ENCODE measurements at places on chromosomes 2 and 18.

DNA sequence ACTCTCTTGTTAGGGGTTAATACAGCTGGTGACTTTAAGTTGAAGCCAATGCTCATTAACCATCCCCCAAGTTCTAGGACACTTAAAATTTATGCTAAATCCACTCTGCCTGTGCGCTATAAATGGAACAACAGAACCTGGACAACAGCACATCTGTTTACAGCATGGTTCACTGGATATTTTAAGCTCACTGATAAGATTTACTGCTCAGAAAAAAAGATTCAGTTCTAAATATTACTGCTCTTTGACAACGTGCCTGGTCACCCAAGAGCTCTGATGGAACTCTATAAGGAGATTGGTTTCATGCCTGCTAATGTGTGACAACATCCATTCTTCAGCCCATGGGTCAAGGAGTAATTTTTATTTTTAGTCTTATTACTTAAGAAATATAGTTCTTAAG, 27.5 kb downstream of the RNF103 start:
- no peak for DNase-seq

- DNase-seq = peak; percentile 25
Observed at GRCh38 chr2:11499081-11499743, 33.3 kb upstream of the E2F6 start.

DNA sequence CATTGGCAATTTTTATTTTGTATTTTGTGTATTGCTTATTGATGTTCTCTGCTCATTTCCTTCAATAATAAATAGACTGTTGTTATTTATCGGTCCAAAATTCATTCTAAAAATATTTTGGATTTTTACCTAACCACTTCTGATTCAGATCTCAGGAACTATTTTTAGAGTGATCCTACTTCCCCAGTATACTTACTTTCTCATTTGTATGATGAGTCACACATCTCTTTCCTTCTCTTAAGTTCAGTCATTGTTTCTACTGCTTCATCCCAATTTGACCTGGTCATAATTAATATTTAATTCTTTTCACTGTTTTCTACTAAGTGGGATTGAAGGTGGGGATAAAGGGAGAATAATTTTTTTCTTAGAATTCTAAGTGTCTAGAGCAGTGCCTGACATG, 75.1 kb downstream of the AGPS start:
- no peak for DNase-seq

- peak; percentile 4 for DNase-seq
Observed at GRCh38 chr2:220533485-220533884, 906.1 kb downstream of the SLC4A3 start.

DNA sequence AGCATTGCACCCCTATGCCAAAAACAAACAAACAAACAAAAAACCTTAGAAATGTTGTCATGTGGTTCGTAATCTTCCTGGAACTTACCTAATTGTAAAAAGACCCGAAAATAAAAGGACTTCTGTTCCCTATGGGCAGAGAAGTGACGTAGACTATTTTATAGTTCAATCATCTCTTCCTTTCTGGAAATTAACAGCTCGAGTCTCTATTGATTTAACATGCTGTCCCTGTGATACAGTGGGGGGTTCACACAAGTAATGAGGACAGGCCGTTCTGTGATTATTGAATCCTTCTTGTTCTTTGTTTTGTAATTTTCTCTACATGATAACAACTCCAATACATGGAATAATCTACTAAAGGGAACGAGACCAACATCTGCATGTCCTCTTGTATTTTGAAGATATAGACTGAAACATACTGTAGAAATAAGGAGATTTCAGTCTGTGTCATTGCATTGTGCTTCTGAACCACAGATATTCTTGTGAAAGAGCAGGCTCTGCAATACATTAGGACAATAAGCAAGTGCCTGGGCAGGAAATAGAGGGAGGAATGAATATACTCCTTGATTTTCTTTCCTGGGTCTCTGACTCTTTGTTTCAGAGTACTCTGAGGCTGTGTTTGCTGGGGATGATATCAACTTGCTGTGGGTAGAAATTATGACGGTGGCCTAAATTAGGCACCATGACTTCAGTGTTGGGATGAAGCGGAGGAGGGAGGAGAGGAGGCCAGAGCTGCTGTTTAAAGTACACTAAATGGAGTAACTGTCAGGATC, 65.7 kb upstream of the PPM1B start:
- DNase-seq = no peak

DNA sequence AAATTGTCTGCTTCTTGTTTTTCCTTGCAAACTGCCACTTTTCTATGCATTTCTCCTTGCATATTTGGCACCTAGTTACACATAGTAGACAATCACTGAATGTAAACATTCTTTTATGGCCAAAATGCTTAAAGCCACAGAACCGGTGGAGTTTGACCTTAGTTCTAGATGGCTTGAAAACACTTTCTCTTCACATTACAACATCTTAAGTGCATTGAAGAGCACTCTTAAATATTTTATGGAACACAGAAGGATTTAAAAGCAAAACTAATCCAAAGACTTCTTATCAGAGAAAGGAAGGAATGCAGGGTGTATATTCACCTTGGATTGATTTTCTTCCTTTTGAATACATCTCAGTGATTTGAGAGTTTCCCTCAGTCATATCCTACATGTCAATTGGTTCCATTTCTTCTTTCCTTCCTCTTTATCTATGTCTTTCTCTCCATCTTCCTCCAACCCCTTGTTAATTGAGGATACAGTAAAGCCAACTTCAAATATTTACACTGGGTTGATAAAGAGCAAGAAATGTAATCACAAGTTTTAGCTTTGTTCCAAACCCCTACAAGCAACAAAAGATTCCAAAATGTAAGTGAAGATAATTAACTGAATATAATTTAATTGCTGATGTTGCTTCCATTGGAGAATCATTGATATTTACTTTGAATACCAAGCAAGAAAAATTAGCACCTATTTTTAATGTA, 548.0 kb downstream of the CNTNAP5 start:
- no peak for DNase-seq

GRCh38 chr2:24317491-24317920, 42.8 kb downstream of the ITSN2 start:
- peak; percentile 90 for DNase-seq

DNA sequence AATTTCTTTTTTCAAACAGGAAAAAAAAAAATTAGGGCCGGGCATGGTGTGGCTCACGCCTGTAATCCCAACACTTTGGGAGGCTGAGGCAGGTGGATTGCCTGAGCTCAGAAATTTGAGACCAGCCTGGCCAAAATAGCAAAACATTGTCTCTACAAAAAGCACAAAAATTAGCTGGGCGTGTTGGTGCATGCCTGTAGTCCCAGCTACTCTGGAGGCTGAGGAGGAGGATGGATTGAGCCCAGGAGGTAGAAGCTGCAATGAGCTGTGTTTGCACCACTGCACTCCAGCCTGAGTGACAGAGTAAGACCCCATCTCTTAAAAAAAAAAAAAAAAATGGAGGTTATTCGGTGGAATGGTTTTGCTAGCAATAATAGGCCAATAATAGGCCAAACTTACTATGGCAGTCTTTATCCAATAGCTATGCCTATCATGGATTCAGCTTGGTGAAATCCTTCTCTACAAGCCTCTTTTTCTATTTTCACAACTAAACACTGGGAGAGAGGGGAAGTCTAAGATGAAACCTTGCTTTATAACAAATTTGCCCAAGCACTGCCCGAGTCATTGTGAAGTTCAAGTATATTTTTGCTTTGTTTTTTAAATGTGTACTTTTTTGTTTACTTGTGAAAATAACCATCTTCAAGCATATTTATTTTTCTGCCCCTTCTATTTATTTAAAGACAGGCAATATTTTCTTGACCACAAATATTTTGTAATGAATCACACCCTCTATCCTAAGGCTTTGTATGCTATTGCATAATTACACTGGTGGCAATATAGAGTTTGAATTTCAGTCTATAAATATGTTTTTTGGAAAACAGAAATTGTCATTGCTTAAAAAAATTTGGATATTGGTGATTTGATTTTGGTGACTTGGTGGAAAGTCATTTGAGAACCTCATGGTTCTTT, 20.0 kb upstream of the KYNU start:
- no peak for DNase-seq

- no peak for DNase-seq
Observed at GRCh38 chr2:8316356-8316755, 365.5 kb upstream of the ID2 start.

DNA sequence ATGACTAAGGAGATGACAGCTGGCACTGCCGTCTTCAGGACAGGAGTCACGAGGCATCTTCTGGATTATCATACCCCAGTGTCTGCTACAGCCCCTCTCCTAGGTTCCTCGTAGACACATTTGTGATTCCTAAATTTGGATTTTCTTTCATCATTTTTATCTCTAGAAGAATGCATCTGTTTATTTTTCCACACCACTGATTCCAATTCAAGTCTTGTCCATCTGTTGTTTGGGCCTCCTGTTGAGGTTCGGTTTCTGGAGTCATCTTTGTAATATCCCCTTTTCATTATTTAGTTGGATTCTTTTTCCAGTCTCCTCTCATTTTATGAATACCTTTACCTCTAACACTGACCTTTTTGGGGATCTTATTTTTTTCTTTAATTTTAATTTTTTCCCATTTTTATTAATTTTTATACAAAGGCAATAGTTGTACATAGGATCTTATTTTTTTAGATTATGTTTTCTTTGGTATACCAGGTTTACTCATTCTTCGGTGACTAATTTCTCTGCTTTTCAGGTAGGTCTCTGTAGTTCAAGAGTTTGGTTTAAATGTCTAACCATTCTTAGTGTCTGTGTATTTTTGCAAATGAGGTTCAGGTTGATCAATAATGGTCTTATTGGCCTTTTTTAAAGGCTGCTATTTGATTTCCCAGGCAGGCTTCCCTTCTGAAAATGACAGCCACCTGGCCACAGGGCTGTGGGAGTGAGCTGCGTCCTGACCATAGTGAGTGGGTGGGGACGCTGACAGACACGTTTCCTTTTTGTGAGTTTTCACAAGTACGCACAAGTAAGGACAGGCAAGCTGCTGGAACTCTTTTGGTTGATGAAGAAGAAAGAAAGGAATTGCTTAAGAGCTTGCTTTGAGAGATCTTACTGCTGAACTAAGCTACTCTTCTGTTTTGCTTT, 34.5 kb downstream of the FARP2 start:
- DNase-seq = no peak

DNA sequence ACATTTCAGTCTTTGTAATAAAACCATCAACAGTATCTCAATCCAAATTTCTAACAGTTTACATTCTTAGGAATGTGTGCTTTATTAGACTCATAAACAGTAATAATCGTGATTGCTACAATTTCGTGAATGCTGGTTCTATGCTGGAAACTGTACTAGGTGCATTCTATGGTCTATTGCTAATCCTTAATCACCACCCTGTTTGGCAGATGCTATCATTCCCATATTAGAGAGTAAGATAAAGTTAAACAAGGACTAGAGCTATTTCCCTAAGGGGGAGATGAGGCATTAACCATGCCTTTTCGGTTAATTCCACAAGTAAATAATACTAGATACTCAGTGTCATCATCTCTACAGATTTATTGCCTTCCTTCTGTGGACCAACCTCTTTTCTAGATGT, 244.0 kb downstream of the PAX3 start:
- no peak for DNase-seq

- DNase-seq = no peak
Observed at GRCh38 chr2:120673571-120674061, 62.1 kb upstream of the GLI2 start.

DNA sequence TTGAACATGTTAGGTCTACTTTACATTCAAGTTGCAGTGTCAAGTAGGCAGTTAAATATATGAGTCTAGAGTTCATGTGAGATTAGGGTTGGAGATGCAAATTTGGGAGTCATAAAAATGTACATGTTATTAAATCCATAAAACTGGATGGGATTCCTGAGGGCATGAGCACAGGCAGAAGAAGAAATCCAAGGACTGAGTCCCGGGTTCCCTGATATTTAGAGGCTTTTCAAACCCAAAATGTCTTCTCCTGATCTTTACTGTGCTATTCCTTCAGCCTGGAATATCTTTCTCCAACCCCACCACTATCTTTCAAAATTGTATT, 23.3 kb upstream of the EXOC6B start:
- no peak for DNase-seq

- no peak for DNase-seq
Observed at GRCh38 chr18:9557250-9557943, 57.0 kb downstream of the PPP4R1 start.

DNA sequence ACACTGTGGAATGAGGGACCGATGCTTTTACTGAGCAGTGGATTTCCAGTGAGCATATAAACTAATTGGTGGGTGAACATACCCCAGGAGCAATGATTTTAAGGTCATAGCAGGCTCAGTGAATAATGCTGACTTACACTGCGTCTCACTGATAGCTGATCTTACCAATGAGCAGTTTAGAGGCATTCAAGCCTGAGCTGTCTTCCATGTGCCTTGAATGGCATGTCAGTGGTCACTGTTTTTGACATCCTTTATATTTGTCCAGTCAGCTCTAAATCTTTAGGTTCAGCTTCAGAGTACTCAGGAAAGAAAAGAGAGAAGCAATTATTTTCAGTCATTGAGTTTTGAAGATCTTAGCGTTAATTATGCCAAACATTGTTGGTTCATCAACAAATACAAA, 88.3 kb downstream of the CAMKMT start:
- peak; percentile 61 for DNase-seq

- DNase-seq = peak; percentile 40
Observed at GRCh38 chr2:183519371-183520056, 395.3 kb downstream of the NUP35 start.

DNA sequence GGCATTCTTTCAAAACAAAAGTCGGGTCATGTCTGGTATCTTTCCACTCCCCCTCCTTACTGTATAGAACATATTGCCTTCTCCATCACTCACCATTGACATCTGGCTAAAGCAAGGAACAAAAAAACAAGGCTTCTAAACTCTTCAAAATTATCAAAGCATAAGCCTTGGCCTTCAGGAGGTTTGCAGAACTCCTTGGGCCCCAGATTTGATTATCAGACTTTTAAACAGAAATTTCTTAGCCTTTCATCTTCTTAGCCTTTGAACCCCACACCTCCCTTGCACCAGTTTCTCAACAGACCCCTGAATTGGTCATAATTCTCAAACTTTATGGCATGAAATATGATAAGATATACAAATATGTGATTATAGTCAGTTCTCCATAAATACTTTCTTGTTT, 59.8 kb upstream of the XDH start:
- DNase-seq = no peak

- DNase-seq = no peak
Observed at GRCh38 chr2:2826621-2827020, 495.5 kb upstream of the MYT1L start.

DNA sequence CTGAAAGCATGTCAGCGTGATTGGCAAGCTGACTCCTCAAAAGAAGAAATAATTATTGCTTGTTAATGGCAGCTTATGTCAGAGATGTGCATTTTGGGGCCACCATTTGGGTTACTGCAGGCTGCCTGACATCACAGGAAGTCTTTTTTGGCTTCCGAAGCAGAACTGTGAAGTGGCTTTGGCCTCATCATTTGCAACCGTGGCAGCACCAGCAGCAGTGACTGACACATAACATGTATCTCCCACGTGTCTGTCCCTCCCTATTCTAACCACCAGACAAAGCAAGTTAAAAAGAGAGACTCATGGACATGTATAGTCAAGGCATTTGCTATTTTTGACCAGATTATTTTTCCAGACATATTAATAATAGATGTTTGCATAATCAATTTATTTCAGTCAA, 488.7 kb upstream of the ACVR2A start:
- DNase-seq = no peak

Measured in NCI-H69 (cell line).